ENCODE measurements at places on chromosomes 6 and 20.

- no peak for DNase-seq
Observed at GRCh38 chr20:47361057-47361915, 4.8 kb upstream of the ZMYND8 start.

DNA sequence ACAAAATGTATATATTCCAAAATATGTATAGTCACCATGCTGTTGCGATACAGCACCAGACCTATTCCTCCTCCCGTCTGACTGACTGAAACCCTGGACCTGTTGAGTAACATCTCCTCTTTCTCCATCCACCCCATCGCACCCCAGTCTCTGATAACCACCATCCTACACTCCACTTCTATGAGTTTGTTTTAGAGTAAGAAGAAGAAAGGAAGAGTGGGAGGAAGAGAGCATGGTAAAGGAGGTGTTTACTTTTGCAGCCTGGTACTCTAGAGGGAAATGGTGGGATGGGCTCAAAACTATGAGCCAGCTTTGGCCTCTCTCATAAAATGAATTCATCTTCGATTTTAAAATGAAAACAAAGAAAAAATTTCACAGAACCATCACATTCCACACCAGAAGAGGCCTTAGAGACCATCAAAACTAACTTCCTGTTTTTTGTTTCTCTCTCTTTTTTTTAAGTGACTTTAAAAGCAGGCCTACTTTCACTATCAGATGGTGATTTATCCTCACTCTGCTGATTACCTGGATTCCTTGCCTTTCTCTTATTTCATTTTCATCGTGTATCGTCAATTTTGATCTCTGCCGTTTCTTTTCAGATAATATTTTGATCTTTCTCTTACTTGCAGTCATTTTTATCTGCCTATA lies 16.8 kb upstream of the FUCA2 start:
- no peak for DNase-seq

GRCh38 chr20:15836634-15837033 lies 736.6 kb downstream of the KIF16B start:
- no peak for DNase-seq

DNA sequence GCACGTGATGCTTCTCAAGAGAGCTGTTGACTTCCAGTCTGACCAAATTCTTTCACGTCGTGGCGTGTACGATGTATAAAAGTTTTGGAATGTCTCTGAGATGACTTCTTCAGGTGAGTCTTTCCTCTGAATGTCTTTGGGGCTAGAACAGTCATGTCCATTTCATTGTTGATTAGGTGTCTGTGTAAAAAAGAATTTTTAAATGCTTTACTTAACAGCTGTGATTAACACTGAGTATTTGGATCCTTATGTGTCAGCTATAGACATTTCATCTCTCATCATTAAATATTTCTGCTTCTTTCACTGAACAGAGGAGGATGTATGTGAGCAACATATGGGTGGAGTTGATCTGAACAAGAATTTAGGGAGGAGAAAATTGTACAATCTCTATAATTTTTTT lies 29.3 kb upstream of the KIF13A start:
- no peak for DNase-seq

DNA sequence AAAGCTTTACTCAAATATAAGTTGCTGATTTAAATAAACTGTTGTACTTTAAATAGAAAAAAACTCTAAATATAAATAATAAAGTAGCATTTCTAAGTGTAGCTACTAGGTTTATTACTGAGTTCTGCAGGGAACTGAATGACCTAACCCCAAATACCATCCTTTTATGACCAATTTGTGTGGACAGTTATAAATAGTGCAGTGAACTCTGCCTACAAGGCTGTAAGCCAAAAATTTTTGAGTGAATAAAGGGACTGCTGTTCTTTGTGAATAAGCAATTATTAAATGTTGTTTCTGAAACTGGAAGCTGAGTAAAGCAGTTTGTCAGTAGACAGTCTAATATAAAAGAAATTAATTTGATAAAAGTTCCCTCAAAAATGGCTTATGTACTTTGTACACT lies 90.8 kb upstream of the ELOVL5 start:
- DNase-seq, result peak; percentile 50

GRCh38 chr6:92681401-92681800 lies 738.0 kb downstream of the EPHA7 start:
- DNase-seq, result no peak

GRCh38 chr6:169239181-169239580 lies 14.5 kb downstream of the THBS2 start:
- no peak for DNase-seq

DNA sequence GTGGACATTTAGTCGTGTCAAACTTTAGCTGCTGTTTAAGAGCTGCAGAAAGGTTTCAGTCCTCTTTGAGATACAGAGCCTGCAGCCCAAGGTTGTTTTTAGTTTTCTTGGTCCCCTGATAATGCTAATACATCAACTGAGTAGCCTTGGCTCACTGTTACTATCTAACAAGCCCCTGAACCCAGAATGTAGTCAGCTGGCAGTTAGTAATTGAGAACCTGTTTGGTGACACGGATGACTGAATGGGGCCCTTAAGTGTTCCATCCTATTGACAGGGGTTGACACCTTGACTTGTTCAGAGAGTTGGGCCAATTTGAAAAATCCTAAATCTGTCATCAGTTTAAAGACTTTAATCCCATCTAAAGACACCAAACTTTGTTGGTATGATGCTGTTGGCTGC lies 2.8 kb downstream of the RTN4IP1 start:
- no peak for DNase-seq

Measured in GM04504 (cell line).